Stimulated activated CD8-positive, alpha-beta memory T cell treated with anti-CD3 and anti-CD28 coated beads, Interleukin-4, amount 100 ng/mL, for 4 hours (primary cell): ENCODE measurements at places on chromosomes 5 and 9.

GRCh38 chr9:98708933-98709911 lies at the start of gene GABBR2:
TSS of gene GABBR2 (minus strand) at chr9:98708935. CDS start at chr9:98708737, 198 bp downstream.
- no peak for DNase-seq

DNA sequence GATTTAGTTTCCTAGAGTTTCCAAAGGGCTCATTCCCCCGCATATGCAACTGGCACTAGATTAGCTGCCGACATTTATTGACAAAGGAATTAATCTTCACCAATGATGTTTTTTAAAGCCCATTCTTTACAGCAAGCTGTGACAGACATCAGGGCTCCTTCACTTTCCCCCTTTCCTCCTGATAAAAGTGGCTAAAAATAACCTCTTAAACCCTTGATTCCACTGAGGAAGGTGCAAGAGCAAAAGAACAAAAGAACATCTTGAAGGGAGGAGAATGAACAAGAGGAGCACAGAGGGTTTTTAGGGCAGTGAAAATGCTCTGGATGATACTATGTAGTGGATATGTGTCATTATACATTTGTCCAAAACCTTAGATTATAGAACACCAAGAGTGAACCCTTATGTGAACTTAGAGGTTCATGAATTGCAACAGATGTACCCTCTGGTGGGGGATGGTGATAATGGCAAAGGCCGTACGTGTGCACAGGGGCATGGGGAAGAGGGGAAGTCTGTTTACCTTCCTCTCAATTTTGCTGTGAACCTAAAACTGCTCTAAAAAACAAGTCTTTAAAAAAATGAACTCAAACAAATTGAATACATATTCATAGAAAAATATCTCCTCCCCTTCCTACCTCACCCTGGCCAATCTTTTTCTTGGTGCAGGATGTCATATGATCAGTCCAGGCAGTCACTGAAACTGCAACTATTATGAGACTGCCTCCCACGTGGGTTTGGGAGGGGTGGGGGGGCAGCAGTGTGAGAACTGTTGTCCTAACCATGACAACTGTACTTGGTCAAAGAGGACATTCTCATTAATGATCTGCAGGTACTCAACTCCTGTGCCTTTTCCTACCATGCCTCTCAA lies 83.0 kb downstream of the MARCHF3 start:
- no peak for DNase-seq

GRCh38 chr9:17907779-17908508 lies 329.1 kb downstream of the SH3GL2 start:
- no peak for DNase-seq

- DNase-seq, result no peak
Observed at GRCh38 chr9:113164536-113165300, 13.9 kb downstream of the SLC31A2 start.

- DNase-seq, result no peak
Observed at GRCh38 chr5:106241409-106241808, 1429.3 kb downstream of the EFNA5 start.
